ENCODE measurements at places on chromosomes 3 and 15.

GRCh38 chr15:90002428-90002844, 1.3 kb downstream of the ZNF710 start:
- no peak for DNase-seq

- no peak for DNase-seq
Observed at GRCh38 chr3:5190147-5190791, 2.8 kb downstream of the EDEM1 start.

GRCh38 chr3:71376503-71376902, 207.0 kb downstream of the FOXP1 start:
- no peak for DNase-seq

- no peak for DNase-seq
Observed at GRCh38 chr3:189827108-189827507, 195.9 kb downstream of the TP63 start.

GRCh38 chr3:43260412-43260811, 25.9 kb upstream of the SNRK start:
- DNase-seq, result no peak

- no peak for DNase-seq
Observed at GRCh38 chr15:100711516-100712021, 109.2 kb downstream of the ASB7 start.

DNA sequence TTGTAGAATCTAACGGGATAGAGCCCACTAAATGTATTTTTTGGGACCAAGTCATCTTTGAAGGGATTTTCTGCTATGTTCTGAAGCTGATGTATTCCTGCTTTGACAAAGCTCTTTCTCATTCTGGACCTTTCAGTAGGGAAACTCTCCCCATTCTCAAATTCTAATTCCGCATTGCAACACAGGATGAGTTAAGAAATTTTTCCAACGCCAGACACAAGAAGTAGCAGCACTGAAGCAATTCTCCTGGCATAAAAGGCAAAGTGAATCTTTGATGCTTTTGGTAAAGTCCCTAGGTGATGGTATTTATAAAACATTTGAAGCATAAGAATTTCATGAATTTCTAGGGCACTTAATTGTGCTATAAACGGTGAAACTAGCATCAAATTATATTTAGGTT, 76.8 kb downstream of the ZPLD1 start:
- DNase-seq, result no peak

DNA sequence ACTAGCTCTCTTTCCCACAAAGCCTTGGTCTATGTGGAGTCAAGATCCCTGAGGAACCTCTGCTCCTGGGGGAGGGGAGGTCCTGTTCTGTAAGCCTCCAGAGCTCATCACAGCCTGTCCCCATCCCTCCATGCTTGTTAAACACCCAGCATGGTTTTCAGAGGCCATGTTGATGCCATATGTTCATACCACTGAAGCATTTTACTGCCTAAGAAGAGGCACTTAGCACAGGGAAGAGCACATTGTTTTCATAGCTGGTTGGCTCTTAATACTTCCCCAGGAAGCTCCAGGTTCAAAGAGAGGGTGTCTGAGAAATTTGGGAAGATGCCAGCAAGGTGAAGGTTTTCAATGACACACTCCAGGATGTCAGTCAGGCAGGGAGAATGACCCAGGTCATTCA, 25.6 kb downstream of the CPNE4 start:
- DNase-seq, result no peak

DNA sequence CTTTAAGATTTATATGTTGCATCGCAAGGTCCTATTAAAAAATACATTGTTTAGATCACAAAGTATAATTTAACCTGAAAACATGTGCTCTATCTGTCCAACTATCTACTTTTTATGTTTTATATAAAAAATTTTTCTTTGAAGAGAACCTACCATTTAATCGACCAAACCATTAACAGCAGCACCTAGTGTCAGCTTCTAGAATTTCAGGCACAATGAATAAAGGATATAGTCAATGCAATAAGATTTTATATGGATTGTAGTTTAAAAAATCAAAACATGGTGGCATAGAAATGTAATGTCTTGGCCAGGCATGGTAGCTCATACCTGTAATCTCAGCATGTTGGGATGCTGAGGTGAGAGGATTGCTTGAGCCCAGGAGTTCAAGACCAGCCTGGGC, 313.7 kb downstream of the GAP43 start:
- no peak for DNase-seq

GRCh38 chr15:61794276-61794675, 266.0 kb downstream of the VPS13C start:
- no peak for DNase-seq

- no peak for DNase-seq
Observed at GRCh38 chr3:85228966-85229365, 270.2 kb downstream of the CADM2 start.

- DNase-seq, result no peak
Observed at GRCh38 chr3:62911526-62911925, 36.3 kb upstream of the CADPS start.

- no peak for DNase-seq
Observed at GRCh38 chr3:164460851-164461250, 617.4 kb downstream of the SI start.

GRCh38 chr15:62035256-62035924, 24.9 kb downstream of the VPS13C start:
- no peak for DNase-seq

GRCh38 chr3:127632035-127632820, 3.2 kb downstream of the PODXL2 start:
- no peak for DNase-seq

All from stimulated activated CD8-positive, alpha-beta memory T cell treated with anti-CD3 and anti-CD28 coated beads, Interleukin-4, amount 100 ng/mL, for 4 hours (primary cell).